ENCODE measurements at places on chromosomes 1 and 21.
A peak's percentile ranks its signal among the peaks of the same experiment; 100 is the strongest.

GRCh38 chr1:25556791-25557476 is 13.5 kb downstream of the LDLRAP1 start:
- no peak for DNase-seq

- DNase-seq, result no peak
Measured at GRCh38 chr1:23657659-23658275, 33.8 kb upstream of the RPL11 start.

DNA sequence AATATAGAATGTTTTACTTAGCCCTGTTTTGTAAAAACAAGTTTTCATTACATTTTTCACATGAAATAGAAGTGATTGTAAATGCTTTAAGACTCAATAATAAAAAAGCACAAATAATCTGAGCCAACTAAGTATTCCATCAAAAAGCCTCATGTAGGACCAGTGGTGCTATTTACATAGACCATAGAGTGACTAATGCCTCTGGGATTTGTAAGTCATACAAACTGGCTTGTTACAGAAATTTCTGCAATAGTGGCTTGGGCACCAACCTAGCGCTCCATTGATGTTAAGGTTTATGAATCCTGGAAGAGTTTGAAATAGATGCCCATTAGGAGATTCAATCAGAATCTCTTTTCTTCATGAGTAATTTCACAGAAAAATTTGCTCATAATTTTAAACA is 31.9 kb downstream of the ZMYM1 start:
- no peak for DNase-seq

- no peak for DNase-seq
Measured at GRCh38 chr1:202076050-202076511, 46.6 kb upstream of the GPR37L1 start.

- no peak for DNase-seq
Measured at GRCh38 chr21:42129300-42130266, 58.5 kb downstream of the UMODL1 start.

- DNase-seq, result no peak
Measured at GRCh38 chr1:38839363-38839762, 20.2 kb downstream of the RRAGC start.

- peak; percentile 65 for DNase-seq
Measured at GRCh38 chr1:33042831-33043230, 6.1 kb upstream of the AK2 start.

GRCh38 chr1:39689635-39690034 is 1.6 kb downstream of the HPCAL4 start:
- no peak for DNase-seq

DNA sequence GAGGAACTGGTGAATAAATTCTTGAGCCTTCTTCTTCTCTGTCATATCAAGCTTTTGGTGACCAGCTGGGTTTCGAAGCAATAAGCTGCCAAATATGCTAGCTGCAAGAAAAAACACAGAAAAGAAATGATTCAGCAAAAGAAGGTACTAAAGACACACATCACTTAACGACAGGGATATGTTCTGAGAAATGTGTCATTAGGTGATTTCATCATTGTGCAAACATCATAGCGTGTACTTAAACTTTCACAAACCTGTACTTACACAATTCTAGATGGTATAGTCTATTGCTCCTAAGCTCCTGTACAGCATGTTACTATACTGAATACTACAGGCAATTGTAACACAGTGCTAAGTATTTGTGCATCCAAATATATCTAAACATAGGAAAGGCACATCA is 2.9 kb upstream of the MTF1 start:
- DNase-seq, result no peak

- no peak for DNase-seq
Measured at GRCh38 chr1:178941849-178942248, 71.0 kb upstream of the ANGPTL1 start.

DNA sequence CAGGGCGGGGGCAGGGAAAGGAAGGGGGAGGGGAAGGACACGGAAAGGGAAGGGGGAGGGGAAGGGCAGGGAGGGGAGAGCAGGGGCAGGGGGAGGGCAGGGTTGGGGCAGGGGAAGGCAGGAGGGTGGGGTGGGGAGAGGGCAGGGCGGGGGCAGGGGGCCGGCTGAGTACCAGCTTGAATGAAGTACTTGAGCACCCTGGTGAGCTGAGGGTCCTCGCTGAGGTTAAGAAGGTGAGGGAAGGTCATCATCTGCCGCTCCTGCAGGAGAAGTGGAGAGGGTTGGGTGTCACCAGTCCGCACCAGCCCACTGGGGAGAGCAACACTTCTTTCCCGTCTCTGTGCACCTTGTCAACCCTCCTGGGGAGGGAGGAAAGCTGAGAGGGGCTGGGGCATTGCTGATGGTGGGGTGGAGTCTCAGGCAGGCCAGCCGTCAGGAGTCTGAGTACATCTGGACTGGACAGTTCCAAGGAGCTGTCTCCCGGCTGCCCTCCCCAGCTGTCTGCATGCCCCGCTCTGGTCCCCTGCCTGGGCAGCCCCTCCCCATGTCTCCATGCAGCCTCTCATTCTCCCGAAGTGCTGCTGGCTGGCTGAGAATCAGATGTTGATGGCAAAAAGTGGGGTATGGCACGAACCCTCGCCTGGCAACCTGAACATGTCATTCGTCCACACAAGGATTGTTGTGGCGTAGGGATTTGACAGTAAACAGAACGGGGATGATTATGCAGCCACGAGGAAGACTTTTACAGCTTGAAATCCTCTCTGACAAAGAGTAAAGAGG is 70.0 kb downstream of the SCCPDH start:
- no peak for DNase-seq

GRCh38 chr1:111733992-111734341 is 5.2 kb downstream of the INKA2 start:
- DNase-seq, result no peak

DNA sequence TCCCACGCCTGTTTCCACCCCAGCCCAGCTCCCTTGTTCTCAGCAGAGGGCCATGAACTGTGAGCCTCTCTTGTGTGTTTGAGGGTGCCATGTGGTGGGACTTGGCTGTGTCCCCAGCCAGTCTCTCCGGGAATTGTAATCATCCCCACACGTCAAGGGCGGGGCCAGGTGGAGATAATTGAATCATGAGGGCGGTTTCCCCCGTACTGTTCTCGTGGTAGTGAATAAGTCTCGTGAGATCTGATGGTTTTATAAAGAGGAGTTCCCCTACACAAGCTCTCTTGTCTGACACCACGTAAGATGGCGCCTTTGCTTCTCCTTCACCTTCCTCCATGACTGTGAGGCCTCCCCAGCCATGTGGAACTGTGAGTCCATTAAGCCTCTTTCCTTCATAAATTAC is 57.2 kb upstream of the COL6A2 start:
- DNase-seq, result no peak

DNA sequence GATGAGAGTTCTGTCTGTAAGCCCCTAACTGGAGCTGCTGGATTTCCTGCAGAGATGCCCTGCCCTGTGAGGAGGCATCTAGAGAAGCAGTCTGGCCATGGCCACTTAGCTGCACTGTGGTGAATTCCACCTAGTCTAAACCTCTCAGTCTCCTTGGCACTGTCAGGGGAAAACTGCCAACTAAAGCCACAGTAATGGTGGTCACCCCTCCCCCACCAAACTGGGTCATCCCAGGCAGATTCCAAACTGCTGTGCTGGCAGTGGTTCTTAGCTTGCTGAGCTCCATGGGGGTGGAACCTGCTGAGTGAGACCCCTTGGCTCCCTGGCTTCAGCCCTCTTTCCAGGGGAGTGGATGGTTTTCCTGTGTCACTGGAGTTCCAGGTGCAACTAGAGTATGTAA is 740.6 kb downstream of the RWDD3 start:
- DNase-seq, result no peak

GRCh38 chr1:64073705-64074104 is 129.7 kb upstream of the UBE2U start:
- DNase-seq, result no peak

DNA sequence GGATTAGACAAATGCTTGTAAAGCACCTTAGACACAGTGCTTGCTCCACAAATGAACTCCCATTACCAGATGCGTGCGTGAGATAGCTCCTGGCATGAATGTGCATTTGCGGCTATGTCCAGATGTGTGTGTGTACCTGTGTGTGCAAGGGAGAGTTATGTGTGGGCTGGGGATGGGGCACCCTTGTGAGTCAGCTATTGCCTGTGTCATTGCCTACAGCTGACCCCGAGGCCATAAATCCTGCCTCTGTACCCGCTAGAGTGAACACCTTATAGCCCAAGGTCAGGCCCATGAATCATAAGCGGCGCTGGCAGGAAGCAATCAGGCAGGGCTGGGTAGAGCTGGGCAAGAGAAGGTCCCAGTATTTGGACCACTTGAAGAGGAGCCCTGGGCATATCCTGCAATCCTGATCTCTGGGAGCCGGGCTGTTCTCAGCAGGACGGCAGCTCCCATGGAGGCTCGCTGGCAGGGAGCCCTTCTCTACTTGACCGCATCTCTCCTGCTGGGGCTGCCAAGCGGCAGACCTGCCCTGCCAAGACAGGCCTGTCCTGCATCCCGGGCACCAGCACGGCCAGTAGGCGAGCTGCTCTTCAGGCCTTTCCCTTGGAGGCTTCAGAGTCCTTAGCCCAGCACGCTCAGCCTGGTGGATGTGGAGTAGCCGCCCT is 86.4 kb downstream of the TMEM53 start:
- DNase-seq, result no peak

GRCh38 chr21:37619464-37619974 is 252.9 kb downstream of the DYRK1A start:
- no peak for DNase-seq

- DNase-seq, result no peak
Measured at GRCh38 chr21:18893406-18893805, 489.8 kb upstream of the TMPRSS15 start.

- no peak for DNase-seq
Measured at GRCh38 chr1:222754366-222755139, 17.6 kb downstream of the FAM177B start.

DNA sequence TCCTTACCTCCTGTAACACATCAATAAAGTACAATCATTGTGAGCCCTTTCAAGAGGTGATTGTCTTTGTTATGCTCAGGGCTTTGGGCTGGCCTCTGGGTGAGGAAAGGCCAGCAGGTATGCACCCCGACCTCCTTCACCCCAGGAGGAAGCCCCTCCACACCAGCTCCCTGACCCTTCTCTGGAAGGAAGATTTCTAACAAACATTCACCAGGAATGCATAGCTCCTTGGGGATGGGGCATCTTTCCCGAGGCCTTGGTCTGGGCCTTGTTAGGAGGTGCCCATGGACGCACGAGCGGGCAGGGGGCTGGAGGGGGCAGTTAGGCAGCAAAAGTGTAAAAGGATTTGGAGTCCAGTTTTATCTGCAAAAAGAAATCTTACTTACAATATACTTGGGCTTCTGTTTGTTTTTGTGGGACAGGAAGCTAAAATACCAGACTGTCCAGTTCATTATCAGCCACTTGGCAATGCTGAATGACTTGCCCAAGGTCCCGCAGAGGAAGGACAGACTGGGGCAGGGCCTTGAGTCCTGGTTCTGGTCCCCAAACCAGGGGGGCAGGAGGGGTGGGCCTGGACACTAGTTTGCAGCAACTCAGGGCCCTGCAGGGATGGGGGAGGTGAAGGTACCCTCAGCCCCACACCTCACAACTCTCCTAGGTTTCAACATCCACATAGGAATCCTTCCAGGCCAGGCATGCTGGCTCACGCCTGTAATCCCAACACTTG is 10.1 kb downstream of the ZC3H12A start:
- DNase-seq, result no peak

DNA sequence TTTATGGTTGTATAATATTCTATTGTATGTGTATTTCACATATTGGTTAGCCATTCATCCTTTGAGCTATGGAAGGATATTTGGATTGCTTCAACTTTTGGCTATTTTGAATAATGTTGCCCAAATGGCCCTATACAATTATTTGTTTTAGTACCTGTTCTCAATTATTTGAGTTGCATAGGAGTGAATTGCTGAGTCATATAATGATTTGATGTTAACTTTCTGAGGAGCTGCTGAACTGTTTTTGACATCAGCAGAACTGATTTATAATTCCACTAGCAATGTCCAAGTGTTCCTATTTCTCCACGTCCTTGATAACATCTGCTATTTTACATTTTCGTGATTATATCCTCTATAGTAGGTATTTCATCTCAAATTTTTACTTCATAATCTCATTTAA is 839.9 kb downstream of the KCNT2 start:
- DNase-seq, result no peak

DNA sequence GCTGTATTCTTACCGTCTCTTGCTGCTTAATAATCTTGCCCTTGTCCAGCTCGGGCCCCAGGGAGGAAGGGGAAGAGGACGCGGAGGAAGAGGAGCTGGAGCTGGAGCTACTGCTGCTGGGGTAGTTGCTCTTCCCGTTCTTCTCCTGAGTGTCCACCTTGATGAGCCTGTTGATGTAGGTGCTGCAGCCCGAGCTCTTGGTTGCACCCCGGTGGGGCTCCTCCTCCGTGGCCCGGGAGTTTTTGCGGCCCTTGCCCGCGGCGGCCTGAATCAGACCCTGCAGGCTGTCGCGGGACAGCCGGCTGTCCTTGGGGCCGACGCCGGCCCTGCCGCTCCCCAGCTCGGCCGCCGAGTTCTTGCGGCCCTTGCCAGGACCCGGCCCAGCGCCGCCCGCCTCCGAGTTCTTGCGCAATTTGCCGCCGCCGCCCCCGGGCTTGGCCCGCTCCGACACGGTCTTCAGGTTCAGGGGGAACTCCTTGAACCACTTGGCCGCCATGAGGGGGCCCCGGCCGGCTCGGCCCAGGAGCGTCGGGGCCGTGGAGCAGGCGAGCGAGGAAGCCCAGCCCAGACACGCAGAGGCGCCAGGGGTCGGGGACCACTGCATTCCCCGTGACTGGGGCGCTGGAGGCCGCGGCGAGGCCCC is 475 bp upstream of the TDRD10 start:
- no peak for DNase-seq

DNA sequence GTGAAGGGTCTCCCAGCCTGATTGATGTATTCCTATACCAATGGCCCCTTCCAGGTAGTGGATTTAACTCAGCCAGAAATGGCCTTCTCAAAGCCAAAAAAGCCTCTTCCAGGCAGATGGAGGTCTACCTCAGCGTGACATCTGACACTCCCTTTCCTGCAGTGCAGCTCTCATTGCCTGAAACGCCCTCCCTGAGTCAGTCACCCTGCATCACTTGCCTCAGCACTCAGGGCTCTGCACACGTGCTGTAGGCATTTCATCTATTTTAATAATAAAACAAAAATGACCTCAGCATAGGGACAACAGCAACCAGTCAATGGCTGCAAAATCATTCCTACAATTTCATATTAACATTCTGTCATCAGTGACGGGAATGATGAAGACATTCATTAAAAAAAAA is 64.4 kb upstream of the GJA5 start:
- DNase-seq, result no peak

- DNase-seq, result no peak
Measured at GRCh38 chr1:53279296-53280200, 41.2 kb upstream of the MAGOH start.

DNA sequence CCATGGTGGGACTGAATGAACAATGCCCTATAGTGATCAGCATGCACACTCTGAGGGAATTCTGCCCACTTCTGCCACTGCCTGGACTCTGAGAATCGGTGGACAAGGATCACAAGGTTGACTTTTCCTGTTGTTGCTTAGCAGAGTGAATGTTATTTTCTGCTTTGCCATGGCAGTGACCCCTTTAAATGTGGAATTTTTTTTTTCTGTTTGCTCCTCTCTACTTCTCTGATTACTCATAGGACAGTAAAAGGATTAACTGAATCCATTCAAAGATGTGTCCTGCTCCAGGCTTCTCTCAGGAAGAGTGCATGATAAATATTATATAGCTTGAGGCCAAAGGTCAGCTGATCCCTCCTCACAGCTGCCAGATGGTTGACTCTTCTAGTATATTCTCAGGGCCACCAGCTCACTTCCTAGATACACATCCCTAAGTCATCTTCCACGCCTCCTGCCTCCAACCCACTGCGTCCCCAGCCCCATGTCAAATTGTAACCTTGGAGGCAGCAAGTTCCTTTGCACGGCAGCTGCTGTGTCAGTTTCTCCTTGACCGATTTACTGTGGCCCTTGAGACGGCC is 74.0 kb upstream of the RALGPS2 start:
- no peak for DNase-seq
